ENCODE measurements at places on chromosomes 3 and 15. TPM values are rescaled to one million over a fixed set of nuclear protein-coding genes. Genes with fewer than 3 reads are reported as not detected.

GRCh38 chr15:39701988-39702387 lies 80.7 kb downstream of the FSIP1 start:
- DNase-seq, result no peak

- DNase-seq, result no peak
These were observed 39.0 kb downstream of the NSUN3 start for GRCh38 chr3:94101860-94102259.

DNA sequence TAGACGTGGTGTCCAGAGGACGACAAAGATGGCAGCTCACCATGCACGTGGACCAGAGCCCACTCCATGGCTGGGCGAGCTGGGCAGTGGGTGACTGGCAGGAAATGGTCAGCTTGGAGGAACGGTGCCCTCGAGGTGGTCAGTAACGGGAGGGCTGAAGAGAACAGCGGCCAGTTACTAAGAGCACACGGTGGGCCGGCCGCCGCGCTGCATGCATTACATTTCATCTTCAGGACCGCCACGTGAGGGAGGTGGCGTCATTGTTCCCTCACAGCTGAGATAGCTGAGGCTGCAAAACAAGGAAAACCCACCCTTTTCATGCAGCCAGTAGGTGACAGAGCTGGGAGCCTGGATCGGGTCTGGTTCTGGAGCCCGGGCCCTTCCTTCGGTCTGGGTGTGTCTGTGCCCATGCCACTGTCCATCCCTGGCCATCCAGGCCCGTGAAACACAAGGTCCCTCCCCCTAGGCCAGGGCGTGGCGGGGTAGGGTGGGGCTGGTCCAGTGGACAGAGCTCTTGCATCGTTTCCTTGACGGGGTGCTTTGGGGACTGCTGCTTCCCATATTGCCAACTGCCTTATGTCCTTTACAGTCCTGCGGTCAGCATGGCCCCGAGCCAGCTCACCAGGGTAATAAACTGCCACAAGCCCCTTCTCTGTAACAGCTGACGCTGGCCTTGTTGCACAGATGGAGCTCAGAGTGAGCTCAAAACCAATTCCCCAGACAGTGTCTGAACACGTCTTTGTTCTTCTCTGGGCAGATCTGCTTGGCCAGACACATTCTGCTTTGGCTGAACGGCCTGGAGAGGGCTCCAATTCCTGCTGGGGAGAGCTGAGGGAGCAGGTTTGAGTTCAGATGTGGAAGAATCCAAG lies 51.8 kb downstream of the RGMA start:
- DNase-seq, result no peak

DNA sequence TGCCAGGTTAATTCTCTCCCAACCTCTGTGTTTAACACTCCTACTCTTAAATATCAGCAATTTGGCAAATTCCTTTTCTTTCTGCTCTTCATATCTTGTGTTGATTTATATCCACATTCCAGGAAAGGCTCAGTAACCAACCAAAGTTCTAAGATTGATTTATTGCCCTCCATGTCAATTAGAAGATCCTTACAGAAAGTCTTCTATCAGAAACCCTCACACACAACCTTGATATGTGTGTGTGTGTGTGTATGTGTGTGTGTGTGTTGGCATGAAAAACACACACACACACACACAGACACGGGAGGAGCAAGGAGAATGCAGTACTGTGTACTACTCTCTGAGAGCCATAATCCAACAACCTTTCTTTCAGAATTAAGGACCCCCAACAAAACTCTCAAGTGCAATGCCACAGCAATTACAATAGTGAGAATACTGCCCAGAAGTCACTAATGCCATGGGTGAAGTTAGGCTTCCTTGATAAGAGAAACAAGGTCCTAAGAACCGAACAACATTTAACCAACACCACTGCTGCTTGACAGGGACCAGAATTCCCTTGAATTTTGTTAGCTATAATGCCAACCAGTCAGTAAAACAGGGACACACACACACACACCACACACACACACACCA lies 1.1 kb downstream of the LSAMP start:
- DNase-seq, result no peak

DNA sequence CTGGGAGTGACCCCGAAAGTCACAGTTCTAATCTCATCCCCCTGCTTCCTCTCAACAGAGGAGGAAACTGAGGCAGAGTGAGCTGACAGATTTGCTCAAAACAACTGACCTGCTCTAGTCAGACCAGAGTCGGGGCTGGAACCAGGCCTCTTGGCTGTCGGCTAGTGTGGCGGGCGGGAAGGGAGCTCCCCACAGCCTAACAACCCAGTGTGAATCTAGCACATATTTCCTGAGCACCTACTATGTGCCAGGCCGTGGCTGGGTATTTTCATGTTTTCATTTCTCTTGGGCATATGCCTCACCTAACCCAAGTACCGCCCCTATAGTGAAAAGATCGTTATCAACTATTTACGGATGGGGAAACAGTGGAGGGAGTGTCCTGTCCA lies 27.2 kb downstream of the GRIP2 start:
- DNase-seq, result no peak

DNA sequence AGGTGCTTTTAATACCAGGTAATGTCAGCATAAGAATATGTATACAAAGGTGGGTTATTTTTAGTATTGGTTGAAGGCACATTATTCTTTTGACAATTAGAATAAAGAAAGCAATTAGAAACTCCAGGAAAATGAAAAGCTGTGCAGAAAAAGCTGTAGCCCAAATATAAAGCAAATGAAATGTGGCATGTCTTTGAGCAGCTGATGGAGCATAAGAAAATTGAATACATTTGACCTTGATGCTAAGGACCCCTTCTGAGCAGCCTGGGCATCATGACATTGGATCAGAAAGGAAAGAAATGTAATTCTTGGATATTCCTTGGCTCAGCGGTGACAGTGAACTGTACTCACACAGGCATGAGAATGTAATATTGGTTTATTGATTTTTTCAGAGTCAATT lies 8.0 kb upstream of the ISLR start:
- DNase-seq, result no peak

- no peak for DNase-seq
These were observed 154.1 kb upstream of the CBLB start for GRCh38 chr3:106022913-106023312.

DNA sequence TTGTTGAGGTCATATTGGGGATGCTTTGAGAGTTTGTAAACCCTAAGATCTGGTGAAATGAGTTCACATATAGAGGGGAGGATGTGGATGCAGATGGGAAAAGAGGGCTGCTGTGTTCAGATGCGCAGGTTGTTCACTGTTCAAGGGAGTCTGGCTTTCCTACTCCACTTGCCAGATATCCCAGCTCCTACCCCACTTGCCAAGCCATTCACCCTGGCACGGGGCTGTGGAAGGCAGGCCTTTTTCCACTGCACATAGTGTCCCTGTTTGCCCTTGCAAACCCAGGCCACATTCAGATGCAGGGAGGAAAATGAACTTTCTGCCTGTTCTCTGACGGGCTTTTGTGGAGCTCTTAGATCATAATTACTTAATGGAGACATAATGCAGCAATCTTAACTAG lies 29.0 kb downstream of the CRABP1 start:
- no peak for DNase-seq

- DNase-seq, result no peak
These were observed 96.8 kb downstream of the PLCH1 start for GRCh38 chr3:155648013-155648591.

- peak; percentile 54 for DNase-seq
These were observed 17.3 kb upstream of the HRH1 start for GRCh38 chr3:11136830-11137626.

DNA sequence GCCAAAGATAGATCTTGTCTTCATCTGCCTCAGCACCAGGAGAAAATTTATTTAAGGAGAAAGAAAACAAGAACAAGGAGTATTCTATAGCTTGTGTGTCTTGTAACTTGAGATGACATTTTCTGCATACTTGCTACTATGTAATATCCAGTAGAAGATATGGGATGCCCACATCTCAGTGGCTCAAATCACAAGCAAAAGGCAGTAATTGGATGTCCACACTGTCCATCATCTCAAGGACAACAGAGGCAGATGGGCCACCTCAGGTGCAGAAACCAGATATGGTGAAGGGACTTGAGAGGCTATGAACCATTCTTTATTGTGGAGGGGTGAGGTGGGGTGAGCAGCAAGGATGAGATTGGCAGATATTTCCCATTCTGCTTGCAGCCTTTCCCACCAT lies 309.0 kb downstream of the GBE1 start:
- no peak for DNase-seq

DNA sequence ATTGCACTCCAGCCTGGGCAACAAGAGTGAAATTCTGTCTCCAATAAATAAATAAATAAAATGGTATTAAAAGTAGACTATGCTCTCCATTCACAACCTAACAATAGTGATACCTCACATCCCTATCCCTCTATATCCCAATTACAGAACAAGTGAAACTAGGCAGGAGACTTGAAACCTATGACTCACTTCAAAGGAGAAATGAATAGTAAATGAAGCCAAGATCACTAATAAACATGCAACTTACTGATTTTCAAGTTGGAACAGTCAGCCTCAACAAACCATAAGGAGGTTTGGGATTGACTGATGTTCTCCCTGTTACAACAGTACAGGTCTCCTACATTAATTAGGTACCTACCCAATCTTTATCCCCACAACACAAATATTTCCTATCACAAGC lies 103.4 kb downstream of the GSK3B start:
- DNase-seq, result no peak

DNA sequence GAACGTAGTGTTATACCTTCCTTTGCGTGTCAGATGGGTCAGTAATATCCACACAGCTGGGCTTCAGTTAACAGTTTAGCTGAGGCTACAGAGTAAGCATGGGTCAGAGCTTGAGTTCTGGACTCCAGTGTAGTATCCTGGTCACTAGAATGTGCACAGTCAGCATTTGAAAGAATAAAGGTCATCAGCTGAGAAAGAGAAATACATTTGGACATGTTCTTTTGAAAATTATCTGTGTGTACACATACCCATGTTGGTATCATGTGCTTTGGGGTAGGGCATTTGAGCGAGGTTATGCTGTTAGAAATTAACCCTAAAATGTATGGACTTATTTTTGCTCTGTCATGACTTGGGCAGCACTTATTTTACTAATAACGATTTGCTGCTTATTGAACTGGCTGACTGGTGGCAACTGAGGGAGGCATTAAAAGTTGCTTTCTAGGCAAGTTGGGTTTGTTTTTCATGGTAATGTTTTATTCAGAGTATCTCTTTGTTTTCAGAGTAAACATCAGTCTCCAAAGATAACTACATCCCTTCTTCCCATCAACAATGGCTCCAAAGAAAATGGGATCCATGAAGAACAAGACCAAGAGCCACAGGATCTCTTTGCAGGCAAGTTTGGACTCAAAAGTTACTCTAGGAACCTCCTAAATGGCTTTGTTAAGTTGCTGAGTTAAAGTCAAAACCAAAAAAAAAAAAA lies 16.4 kb downstream of the SNX1 start:
- DNase-seq, result no peak

DNA sequence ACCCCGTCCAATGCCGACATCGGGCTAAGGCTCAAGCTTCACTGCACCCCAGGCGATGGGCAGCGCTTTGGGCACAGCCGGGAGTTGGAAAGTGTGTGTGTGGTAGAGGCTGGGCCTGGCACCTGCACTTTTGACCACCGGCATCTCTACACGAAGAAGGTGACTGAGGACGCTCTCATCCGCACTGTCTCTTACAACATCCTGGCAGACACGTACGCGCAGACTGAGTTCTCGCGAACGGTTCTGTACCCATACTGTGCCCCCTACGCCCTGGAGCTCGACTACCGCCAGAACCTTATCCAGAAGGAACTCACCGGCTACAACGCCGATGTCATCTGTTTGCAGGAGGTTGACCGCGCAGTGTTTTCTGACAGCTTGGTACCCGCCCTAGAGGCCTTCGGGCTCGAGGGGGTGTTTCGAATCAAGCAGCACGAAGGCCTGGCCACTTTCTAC lies 1.0 kb downstream of the PDE12 start:
- no peak for DNase-seq

- DNase-seq, result no peak
These were observed 3.4 kb upstream of the SEMA3B start for GRCh38 chr3:50265571-50265970.

GRCh38 chr3:58848826-58849225 lies 182.3 kb upstream of the FAM3D start:
- DNase-seq, result no peak

- DNase-seq, result no peak
These were observed 64.2 kb upstream of the FNDC3B start for GRCh38 chr3:171974986-171975837.

DNA sequence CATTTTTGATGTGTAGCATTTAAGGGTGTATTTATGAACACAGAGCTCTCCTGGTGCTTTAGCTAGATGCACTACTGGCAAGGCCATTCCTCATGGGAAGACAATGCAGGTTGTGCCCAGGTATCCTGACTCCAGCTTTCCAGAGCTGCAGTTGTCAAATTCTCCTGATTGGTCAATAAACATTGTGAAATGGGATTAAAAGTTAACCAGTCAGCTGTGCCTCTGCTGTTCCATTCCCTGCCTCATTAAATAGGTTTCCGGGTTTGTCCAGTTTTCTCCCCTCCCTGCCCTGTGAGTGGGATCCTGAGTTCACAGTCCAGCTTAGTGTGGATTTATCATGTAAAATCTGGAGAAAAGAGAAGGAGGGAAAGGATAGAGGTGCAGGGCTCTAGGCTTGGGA lies 207.3 kb downstream of the SQOR start:
- no peak for DNase-seq

GRCh38 chr3:179510496-179510895 lies 52.2 kb upstream of the ACTL6A start:
- DNase-seq, result no peak

GRCh38 chr3:22594990-22595389 lies 608.1 kb upstream of the UBE2E2 start:
- DNase-seq, result no peak

- DNase-seq, result no peak
These were observed 33.7 kb upstream of the TMEM115 start for GRCh38 chr3:50393061-50393460.

GRCh38 chr15:89429023-89429422 lies 67.4 kb downstream of the RHCG start:
- DNase-seq, result no peak

DNA sequence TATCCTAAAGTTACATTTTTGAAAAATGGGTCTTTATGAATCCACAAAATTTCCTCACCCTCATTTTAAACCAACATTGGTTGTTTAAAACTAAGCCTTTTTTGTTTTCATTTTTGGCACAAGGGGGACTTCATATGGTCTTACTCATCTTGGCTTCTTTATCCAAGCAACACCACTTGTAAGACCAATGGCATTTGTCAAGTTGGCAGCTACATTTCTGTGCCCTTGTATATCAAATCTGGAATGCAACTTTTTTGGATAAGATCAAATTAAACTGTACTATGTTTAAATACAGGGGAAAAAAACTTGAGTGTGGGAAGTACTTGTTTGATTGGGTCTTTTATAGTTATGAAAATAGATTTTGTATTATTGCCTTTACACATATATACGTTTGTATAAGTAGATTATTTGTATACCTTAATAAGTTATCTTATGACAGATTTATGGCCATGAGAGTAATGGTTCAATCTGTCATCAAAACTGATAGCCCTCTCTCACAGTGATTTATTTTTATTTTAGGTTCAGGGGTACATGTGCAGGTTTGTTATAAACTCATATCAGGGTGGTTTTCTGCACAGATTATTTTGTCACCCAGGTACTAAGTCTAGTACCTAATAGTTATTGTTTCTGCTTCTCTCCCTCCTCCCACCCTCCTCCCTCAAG lies 43.4 kb downstream of the GPR160 start:
- no peak for DNase-seq

GRCh38 chr3:171548917-171549316 lies 88.7 kb upstream of the TNIK start:
- DNase-seq, result no peak

GOLGA8T gene
- total RNA-seq, result not detected

KCNMB2 gene
- not detected for total RNA-seq

RBM6 gene
- 83.1 TPM for total RNA-seq

SPTBN5 gene
- total RNA-seq, result 3.8 TPM

KBTBD12 gene
- 0.56 TPM for total RNA-seq

CAMK2N2 gene
- not detected for total RNA-seq

TMEM44 gene
- 26.8 TPM for total RNA-seq

CPNE4 gene
- 0.79 TPM for total RNA-seq

LOXL1 gene
- total RNA-seq, result 6.2 TPM
